Umbilical cord (tissue), 2 donors: ENCODE measurements at places on chromosomes 4 and X.

- DNase-seq, result no peak
Measured at GRCh38 chr4:185793716-185794115, 18.3 kb downstream of the SORBS2 start.

GRCh38 chr4:25632135-25632534 is 23.5 kb upstream of the SLC34A2 start:
- DNase-seq, result no peak

DNA sequence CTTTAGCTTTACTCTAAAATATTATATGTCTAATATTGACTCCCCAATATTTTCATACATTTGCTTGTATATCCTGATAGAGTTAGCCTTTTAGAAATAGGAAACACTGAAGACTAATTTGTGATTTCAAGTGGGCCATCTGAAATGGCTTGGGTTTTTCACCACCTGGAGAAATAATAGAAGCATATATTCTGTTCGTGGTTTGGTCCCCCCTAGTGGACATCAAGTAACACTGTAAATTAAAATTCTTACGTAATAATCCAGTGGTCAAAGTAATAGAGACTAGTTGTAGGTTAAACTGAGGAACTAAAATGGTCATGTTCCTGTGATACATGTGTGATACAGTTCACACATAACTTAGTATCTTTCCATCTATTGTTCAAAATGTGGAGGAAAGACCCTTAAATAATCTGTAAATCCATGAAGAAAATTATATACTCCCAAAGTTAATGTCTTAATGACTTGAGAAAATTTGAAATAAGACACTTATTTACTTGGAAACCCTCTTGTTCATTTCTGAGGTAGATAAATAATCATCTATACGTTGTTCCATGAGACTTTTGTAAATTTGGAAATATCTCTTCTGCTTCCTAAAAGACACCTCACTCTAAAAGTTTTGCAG is 79.8 kb upstream of the SMARCAD1 start:
- DNase-seq, result peak; percentile 4

GRCh38 chr4:71113294-71113693 is 119.8 kb downstream of the DCK start:
- no peak for DNase-seq

DNA sequence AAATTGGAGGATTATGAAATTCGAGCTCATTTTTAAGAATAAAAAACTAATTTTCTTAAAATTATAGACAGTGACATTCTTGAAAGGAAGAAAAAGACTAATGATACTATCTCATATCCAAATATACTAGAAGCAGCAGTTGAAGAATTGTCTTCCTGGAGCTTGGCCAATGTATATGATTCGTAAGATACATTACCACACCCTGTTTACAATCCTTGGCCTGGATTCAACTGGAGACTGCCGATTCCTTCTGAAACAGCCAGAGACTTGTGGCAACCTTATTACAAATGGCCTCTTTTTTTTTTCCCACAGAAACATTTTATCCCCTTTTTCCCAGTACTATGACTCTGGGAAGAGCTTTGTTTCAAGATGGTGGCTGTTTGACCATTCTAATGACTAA is 571.2 kb upstream of the FAT1 start:
- DNase-seq, result no peak

DNA sequence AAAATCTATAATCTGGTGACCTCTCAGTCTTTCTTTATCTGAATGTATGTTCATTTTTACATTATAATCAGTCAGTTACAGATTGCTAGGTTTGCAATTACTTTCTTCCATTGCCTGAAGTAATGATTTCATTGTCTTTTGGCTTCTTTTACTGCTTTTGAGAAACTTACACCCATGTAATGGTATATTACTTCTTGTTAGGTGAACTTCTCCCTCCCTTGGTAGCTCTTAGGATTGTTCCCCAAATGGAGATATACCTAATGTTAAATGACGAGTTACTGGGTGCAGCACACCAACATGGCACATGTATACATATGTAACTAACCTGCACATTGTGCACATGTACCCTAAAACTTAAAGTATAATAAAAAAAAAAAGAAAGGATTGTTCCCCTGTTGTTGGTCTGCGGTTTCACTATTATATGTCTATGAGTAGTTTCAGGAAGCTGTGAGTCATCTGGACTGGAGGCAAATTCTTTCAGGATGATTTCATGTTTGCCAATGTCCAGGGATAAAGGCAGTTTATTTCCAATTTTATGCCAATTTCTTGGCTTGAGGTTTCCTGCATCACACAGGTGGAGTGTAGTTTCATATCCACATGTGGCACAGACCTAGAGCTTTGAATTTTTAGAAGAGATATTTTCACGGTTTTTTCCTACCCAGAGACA is 21.8 kb downstream of the SPANXC start:
- peak; percentile 1 for DNase-seq

- no peak for DNase-seq
Measured at GRCh38 chrX:22433292-22434070, 160.8 kb downstream of the CBLL2 start.

DNA sequence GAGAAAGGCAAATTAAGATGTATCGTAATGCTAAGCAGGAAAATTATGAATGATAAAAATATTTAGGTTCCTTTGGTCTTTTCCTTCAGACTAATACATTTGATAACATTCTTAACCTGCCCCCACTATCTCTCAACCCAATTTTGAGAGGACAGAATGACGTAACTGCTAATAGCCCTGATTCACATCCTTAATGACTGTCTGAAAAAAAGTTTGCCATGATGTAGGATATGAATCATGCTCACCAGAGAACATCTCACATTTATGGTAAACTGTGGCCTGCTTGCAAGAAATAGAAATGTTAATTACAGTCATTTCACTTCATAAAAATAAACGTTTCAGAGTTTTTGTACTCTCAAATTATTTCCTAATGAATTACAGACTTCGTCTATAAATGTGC is 128.0 kb upstream of the VEGFC start:
- no peak for DNase-seq

- peak; percentile 73 for DNase-seq
Measured at GRCh38 chr4:42519803-42520417, 122.6 kb downstream of the SHISA3 start.

DNA sequence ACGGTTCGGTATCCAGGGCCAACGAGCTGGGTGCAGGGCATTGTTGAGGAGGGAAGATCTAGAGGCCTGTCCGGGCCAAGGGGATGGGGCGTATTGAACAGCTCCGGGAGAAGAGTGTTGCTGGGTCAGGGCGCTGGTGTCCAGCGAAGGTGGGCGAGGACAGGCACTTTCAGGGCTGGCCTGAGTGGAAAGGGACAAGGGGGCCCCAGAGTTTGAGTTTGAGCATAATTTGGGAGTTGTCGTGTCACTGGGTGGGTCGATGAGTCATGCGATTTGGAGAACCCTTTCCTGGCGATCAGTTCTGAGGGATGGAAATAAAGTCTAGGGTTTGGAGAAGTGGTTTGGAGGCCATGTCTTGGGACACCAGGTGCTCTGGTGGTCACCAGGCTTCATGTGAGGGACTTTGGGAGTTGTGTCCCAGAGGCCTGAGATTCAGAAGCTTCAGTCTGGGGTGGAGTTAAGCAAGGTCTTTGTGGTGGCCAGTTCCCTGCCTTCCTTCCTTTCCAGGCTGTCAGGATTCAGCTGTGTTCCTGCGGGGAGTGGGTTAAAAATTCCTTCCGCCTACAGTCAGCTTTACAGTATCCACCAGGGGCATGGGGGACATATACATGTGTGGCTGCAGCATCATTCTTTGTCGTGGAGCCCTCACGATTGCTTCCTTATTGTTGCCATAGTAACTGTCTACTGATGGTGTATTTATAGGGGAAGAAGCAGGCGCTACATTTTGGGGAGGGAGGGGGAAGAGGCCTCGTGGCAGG is 504 bp downstream of the PRRG3 start:
- DNase-seq, result no peak

DNA sequence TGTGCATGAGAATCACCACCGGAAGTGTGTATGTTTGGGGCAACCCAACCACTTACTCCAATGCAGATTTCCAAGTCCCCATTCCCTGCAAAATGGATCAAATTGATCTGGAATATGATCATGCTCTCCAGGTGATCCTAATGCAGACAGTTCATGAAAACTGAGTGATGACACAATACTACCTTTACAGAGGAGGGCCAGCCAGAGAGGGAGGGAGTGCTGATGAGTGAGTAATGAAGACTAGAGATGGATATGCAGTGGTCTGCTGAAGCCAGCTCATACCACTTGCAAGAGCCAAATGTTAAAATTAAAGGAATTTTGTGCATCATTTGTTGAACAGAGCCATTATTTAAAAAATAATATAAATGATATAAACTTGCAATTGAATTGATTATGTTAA is 10.2 kb upstream of the CPE start:
- DNase-seq, result no peak

DNA sequence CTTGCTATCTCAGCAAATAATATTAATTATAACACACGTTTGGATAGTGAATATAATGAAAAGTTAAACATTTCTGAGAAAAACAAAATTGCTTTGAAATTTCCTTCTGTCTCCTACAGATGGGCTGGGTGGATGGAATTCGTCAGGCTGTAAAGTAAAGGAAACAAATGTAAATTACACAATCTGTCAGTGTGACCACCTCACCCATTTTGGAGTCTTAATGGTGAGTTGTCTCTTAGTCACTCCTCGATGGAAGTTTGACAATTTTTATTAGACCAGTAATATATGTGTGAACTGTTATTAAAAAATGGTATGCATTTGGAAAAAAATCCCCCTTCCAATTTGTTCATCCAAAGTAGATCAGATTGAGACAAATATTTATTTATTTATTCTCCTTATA is 92.5 kb upstream of the BRS3 start:
- DNase-seq, result no peak

DNA sequence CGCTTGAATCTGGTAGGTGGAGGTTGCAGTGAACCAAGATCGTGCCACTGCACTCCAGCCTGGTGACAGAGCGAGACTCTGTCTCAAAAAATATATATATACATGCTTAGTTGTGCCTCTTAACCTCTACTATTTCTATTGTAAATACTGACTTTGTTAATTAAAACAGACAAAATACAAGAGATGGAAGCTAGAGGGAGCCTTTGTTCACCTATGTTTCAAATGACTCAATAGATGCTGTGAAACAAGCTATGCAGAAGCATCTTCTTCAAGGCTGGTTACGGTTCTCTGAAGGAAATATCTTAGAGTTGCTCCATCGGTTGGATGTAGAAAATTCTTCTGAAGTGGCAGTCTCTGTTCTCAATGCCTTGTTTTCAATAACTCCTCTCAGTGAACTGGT is 6.2 kb downstream of the NCAPG start:
- peak; percentile 69 for DNase-seq

DNA sequence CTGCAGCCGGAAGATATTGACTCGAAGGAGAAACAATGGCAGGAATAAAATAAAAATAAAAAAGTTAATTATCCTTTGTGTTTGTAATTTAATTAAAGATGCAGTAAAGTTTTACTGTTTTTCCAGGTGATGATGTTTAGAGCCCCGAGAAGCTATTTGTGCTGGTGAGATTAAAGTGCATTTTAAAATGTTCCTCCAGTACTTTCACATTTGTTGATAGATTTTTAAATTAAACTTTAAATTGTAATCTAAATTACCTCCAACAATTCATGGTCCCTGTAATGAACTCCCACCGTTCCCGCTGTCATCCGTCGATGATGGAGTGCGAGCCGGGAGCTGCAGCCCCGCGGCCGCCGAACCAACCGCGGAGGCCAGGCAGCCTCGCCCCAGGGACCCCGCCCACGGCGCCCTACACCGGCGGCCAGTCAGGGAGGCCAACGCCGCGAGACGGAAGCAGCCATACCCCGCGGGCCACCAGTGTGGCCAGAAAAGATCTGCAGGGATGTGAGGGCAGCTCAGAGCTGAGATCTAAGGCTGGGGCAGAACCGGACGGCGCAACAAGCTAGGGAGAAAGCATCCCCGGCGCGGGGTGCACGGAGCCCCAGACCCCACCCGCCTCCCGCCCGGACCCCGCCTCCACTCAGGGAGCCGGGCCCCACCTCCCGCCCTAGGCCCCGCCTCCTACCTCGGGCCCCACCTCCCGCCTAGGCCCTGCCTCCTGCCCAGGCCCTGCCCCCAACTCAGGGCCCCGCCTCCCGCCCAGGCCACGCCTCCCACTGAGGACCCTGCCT is 104.0 kb downstream of the FAM53A start:
- peak; percentile 52 for DNase-seq

- no peak for DNase-seq
Measured at GRCh38 chrX:19879735-19880378, 7.5 kb downstream of the SH3KBP1 start.

GRCh38 chr4:63348735-63349673 is 1060.2 kb downstream of the TECRL start:
- DNase-seq, result no peak

- DNase-seq, result no peak
Measured at GRCh38 chr4:174538123-174538875, 16.0 kb upstream of the HPGD start.

- no peak for DNase-seq
Measured at GRCh38 chr4:15684498-15684897, 2.9 kb downstream of the FAM200B start.

DNA sequence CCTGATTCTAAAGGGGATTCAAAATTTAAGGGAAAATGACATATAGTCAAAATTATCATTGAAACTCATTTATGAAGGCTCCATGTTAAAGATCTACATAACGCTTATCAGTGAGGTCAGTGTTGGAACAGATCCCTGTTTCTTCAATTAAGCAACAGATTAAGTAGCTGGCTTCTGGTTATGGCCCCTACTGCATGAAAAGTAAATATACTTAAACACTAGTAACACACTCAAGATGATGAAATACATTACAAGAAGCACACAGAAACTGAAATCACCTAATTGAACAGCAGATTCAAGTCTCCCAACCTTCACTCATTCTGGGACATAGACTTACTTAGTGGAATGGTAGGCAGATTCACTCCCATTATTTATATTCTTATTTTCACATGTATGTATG is 51.6 kb upstream of the SLC16A2 start:
- DNase-seq, result no peak

GRCh38 chrX:72052415-72053090 is 79.2 kb downstream of the RTL5 start:
- no peak for DNase-seq

DNA sequence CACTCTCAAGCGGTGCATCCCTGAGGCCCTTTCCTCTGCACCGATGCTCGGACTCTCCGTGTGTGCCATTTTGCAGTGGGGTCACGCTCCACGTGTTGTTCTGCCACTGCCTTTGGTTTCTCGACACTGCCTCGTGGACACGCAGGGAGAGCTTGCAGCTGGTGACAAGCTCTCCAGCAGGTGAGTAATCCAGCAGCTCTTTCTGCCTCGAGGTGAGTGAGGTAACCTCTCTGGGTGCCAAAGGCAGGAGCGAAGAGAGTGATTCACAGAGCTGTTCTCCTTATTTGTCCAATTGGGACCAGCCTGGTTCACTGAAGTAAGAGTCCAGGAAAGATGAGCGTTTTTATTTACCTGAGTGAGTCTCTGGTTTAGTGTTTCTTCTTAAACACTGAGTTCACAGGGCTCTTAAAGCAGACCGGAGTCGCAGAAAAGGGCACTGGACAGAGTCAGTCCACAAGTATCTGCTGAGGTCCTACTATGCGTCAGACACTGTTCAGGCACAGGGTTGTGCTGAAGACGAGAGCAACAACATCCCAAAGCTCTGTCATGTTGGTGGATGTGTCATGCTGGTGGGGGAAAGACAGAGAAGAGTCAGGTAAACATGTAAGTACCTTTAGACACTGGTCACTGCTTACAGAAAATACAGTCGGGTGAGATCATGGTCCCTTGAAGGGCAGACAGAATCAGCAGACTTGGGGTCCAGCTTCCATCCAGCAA is 61.8 kb downstream of the FHDC1 start:
- peak; percentile 21 for DNase-seq
